ENCODE measurements at places on chromosomes 4 and X.

GRCh38 chr4:107509615-107510014 is 210.4 kb downstream of the PAPSS1 start:
- no peak for DNase-seq

DNA sequence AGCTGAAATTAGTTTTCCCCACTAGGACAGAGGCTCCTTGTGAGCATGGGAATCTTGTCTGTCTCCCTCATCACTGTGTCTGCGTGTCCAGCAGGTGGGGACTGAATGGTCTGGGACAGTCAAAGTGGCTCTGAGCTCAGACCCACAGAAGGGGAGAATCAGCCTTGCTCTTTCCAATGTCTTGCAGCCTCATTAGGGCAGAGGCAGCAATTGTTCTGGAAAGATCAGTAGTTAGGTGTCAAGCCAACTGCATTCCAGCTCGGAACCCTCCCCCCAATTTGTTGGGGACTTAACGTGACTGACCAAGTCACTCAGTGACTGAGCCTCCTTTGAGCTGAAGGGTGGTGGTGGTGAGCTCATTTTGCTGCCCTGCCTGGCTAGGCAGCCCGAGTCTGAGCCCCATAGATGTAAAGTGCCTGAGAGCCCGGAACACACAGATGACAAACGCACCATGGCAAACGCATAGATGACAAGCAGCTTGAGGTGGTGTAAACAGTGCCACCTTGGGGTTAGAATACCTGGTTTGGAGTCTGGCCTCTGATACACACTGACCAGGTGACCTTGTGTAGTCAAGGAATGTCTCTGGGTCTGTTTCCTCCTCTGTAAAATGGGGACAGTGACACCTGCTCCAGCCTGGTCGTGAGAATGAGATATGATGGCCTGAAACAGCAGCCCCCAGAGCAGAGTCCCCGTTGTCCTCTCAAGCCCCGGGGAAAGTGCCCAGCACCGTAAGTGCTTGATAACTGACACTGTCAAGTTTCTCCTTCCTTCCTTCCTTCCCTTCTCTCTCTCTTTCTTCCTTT is 2.7 kb upstream of the SORCS2 start:
- no peak for DNase-seq

GRCh38 chrX:38638952-38639529 is 77.7 kb downstream of the TSPAN7 start:
- DNase-seq: peak; percentile 32

GRCh38 chr4:127788517-127788916 is 6.4 kb downstream of the HSPA4L start:
- no peak for DNase-seq

DNA sequence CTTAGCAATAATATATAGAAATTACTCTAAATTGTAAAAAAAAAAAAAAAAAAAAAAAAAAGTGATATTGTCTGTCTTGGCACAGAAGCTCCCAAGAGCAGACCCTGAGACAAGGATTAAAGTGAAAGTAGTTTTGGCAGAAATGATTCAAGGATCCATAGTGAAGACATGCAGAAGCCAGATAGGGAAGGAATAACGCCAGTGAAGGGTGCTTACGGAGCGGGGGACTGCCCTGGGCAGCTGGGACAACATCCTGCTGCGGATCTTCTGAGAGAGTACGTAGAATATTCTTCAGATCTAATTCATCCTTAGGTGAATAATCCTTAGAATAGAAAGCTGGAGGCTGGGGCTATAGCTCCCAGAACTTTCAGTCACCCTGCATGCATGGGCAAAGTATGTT is 39.8 kb downstream of the ARHGAP24 start:
- DNase-seq: no peak

DNA sequence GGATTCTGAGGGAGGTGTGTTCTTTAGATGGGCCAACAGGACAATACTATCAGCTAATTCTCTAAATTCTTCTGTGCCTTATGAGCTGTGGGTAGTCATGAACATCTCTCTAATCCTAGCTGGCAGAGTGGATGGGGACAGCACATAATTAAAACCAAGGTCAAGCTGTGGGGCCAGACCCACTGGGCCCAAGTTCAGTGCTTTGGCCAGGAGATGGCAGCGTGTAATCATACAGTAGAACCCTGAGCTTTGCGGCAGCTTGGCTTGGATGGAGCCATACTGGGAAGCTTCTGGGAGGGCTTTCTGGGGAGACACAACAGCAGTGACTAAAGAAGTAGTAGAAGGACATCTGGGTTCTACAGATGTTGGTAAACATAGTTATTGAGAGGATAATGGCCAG is 140.3 kb upstream of the CXCL13 start:
- DNase-seq: peak; percentile 17

GRCh38 chrX:107708762-107709161 is 66.8 kb downstream of the TSC22D3 start:
- no peak for DNase-seq

Data from fibroblast of skin of back (primary cell).